ENCODE measurements at places on chromosomes 5 and 9.

- DNase-seq, result no peak
Observed at GRCh38 chr5:128579093-128579492, 41.0 kb upstream of the FBN2 start.

GRCh38 chr5:136242136-136242535, 49.2 kb upstream of the SMIM32 start:
- no peak for DNase-seq

DNA sequence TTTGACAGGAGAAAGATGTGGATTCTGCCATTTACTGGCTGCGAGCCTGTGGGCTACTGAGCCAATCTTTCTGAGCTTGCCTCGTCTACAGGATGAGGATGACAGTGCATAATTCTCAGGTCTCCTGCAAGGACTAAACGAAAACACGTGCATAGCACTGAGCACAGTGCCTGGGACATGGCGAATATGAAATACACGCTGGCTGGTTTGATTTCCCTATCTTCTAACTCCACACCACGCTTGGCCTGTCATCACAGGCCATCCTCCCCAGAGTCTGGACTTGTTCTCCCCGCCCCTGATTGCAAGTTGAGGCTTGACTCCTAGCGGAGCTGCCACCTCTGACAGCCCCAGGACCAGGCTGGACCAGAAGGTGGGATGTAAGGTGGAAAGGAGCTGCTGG, 37.9 kb downstream of the ARPC5L start:
- DNase-seq, result no peak

GRCh38 chr5:2936413-2936812, 184.9 kb upstream of the IRX2 start:
- no peak for DNase-seq

DNA sequence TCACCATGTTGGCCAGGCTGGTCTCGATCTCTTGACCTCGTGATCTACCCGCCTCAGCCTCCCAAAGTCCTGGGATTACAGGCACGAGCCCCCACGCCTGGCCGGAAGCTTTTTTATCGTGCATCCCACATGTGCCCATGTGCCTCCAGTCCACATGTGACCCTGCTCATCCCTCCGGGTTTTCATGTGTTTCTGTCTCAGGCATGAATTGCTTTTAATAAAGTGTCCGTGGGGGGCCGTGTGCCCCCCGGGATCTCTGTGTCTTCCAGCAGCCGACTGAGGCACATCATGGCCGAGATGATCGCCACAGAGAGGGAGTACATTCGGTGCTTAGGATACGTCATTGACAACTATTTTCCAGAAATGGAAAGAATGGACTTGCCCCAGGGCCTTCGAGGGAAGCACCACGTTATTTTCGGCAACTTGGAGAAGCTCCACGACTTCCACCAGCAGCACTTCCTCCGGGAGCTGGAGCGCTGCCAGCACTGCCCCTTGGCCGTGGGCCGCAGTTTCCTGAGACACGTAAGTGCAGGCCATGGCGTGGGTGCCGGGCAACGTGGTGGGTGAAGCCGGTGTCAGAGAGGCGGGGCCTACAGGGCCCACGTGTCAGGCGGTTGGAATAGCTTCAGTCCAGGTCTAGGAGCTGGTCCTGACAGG, 22.1 kb upstream of the LRRC14B start:
- no peak for DNase-seq

GRCh38 chr9:124854822-124855221, 1.6 kb downstream of the WDR38 start:
- DNase-seq, result no peak

DNA sequence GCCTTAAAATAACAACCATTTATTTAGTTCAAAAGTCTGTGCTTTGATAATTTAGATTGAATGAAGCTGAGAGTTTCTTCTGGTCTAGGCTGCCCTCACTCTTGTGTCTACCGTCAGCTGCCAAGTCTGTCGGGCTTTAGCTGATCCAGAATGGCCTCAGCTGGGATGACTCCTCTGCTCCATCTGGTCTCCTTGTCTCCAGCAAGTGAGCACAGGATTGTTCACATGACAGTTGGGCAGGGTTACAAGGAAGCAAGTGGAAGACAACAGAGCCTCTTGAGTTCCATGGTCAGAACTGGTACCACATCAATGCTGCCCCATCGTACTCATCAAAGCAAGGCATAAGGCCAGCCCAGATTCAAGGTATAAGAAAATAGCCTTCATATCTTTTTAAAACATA, 9.0 kb downstream of the HTR1A start:
- no peak for DNase-seq

- DNase-seq, result no peak
Observed at GRCh38 chr5:38039091-38039490, 199.2 kb upstream of the GDNF start.

DNA sequence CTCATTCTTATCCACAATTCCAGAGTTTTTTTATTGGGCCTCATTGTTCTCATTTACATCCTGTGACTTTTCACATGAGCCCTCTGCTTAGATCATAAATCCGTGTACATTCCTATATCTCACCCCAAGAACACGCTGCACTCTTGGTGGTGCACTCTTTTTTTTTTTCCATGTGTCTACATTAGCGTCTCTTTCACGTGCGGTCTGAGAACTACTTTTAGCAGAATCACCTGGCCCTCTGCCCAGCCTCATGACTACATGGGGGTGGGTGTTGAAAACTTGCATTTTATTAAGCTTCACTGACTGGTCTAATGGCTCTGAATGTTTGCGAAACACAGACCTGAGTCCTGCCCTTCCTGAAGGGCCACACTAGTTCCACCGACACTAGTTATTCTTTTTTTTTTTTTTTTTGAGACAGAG, 18.6 kb downstream of the C9orf57 start:
- DNase-seq, result no peak

- DNase-seq, result no peak
Observed at GRCh38 chr9:18477121-18477660, 3.2 kb downstream of the ADAMTSL1 start.

DNA sequence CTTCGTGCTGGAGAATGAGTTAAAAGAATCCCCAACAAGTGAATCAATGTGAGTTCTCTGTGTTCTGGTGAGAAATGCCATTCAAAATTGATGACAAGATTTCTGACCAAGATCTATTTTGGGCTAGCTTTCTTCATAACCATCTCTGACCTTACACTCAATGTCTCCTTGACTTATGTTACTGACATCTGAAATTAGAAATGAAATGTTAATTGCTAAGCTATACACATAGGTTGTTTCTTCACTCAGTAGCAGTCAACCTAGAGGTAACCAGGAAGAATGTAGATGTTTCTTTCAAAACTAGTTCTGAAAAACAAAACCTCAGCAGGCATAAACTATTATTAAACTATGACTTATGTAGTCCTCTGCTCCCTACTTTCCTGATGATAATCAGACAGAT, 2220.7 kb upstream of the C9orf72 start:
- no peak for DNase-seq

DNA sequence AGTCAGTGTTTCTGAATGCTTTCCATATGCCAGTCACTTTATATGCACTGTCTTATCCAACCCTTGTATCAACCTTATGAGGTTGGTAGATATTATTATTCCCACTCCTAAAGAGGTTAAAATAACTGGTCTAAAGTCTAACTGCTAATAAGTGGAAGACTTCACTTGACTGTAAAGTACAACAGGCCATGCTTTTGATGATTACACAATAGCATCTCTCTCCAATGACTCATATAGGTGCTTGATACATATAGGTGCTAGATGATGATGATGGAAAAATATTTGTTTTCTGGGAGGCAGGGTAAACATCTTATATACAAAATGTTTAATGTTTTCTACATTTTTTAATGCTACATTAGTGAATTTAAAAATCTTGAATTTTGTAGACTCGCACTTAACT, 75.9 kb upstream of the NR3C1 start:
- DNase-seq, result no peak

DNA sequence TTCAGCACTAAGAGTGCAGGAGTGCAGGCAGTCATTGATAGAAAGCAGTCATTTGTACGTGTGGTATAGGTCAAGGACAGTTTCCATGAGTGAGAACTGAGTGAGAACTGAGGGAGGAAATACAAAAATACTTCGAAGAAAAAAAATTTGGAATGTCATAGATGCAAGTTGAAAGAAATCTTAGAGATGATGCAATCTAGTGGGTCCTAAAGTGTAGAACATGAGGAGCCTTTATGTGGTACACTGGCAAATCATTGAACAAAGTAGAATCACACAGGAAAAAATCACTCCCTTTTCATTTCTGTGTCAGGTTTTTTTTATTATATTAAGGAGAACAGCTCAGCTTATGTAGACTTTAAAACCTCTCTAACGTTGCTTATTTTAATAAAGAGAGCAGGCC, 26.4 kb upstream of the SLC1A1 start:
- DNase-seq, result no peak

DNA sequence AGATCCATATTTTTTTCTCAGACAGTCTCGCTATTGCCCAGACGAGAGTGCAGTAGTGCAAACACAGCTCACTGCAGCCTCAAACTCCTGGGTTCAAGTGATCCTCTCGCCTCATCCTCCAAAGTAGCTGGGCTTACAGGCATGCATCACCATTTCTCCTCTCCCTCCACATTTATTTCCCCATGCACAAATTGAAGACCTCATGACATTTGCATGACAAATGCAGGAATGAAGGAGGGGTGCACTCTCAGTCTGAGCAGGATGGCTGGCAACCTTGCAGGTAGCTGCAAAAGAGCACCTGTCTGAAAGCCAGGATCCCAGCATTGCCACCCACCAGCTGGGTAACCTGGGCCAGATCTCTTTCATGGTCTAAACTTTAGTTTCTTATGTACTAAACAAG, 111.2 kb downstream of the SH3TC2 start:
- no peak for DNase-seq

- DNase-seq, result no peak
Observed at GRCh38 chr5:176162198-176162597, 76.0 kb upstream of the SIMC1 start.

GRCh38 chr9:76181020-76181641, 213.1 kb downstream of the RFK start:
- DNase-seq, result no peak

DNA sequence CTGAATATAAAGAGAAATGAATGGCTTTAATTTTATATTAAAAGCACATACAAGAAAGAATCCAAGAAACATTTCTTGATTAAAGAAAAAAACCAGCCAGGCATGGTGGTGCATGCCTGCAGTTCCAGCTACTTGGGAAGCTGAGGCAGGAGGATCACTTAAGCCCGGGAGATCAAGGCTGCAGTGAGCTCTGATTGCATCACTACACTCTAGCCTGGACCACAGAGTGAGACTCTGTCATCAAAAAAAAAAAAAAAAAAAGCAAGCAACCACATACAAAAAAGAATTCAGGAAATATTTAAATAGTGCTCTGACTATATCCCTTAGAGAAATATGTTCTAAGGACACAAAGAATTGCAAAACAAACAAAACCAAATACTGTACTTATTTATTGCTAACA, 2.5 kb upstream of the PLAC8L1 start:
- DNase-seq, result no peak

DNA sequence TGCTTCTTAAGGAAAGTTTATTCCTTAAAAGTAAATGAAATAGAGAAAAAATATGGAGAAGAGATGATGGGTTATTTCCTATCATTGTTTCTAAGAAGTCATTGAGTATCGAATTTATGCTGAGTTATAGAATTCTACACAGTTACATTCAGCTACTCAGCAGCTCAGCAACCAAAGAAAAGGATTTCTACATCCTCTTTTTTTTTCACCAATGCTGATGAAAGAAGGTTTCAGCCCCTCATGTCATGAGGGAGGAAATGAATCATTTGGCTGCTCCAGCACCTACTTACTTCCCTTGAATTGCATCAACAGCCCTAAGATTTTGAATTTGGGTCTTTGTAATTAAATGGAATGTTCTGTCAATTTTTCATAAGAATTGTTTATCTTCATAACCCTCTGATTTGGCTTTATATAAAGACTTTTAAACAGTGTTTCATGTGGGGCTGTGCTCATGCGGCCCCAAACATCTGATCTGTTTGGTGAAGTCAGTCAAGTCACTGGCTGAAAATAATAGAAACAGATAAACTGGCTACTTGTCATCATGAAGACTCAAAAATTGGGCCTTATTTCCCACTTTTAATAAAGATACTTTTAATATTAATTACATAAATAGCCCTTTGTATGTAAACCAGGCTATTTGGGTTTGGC, 18.5 kb upstream of the SNX2 start:
- no peak for DNase-seq

GRCh38 chr9:92392690-92393089, 11.7 kb downstream of the OGN start:
- no peak for DNase-seq

DNA sequence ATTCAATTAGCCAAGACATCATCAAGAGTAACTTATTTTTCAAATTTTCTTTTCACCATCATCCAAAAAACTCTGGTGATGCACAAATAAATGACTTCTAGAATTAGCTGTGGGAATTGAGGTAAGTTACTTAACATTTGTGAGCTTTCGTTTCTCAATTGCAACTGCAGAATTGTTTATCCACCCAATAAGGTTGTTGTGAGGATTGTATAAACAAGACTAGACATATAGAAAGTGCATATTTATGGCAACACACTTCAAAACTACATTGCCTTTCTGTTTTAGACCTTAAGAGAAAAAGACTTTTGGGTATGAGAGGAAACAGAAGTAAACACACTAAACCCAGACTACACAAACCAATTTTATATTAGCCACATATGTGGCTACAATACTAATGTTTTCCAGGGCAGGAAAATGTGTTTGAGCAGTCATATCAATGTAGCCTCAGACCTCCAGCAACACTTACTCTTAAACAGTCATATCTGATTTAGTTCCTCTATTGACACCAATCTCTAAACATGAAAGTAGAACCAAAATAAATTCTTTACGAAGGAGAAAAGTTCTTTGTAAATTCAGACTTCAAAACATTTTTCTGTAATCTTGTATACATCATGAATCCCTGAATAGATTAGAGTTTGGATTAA, 488.0 kb upstream of the CYLC2 start:
- DNase-seq, result no peak

- DNase-seq, result no peak
Observed at GRCh38 chr9:72864327-72864726, 88.5 kb downstream of the ALDH1A1 start.

DNA sequence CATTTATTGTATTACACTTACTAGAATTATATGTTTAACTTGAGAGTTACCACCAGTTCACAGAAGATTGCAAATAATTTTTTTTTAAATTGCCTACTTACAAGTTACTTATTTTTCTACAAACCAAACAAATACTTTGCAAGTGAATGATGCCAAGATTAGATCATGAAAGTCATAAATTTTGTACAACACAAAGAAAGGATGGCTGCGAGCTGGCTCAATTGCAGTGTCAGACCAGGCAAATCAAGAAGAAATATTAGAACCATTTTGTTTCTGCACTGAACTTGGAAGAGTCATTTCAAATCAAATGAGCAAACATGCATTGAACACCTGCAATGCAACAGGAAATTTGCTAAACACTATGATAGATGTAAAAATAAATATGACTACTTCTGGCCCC, 97.3 kb downstream of the PLCXD3 start:
- no peak for DNase-seq

GRCh38 chr9:93486268-93486667, 32.9 kb upstream of the FAM120AOS start:
- no peak for DNase-seq

DNA sequence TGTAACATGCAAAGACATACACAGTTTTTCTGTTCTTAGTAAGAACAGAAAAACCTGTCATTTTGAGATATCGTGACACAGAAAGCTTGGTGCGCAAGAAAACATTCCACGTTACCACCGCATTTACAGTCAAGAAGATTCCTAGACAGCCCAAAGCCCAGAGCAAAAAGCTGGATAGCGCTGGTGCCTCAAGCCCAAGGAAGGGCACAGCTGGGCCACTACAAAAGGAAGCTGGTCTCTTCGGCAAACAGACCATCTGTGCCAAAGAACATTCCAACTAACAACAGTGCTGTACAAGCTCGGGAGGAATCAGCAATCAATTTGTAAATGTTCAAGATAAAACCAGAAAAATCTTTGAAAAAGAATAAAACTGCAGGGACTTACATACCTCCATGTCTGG, 31.0 kb downstream of the PSMB7 start:
- no peak for DNase-seq
